Astrocyte (in vitro differentiated cells and primary cell): ENCODE measurements at places on chromosomes 6 and 20. TPM values are rescaled to one million over a fixed set of nuclear protein-coding genes. Genes with fewer than 3 reads are reported as not detected.

DNA sequence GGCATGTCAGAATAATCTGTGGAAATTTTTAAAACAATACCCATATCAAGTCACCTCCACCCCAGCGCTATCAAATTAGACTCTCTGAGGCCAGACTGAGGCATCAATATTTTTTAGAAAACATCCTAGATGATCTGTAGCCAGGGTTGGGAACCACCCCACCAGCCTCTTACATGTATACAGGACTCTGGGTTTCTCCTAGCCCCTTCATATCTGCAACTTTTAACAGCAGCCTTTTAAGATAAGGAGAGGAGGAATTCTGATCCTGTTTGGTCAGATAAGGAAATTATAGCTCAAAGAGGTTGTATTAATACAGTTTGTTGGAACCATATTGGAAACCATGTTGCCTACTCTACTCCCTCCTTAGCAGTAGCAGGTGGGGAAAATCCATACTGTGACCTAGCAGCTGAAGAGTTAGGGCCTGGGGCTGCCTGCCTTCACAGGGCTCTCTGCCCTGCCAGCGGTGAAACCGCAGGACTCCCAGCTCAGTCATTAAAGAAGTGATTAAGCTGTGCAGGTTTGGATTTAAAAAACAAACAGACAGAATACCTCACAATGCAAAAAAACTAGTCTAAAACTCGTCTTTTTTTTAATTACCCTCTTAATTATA is 30.0 kb downstream of the BRPF3 start:
- no peak for DNase-seq

GRCh38 chr6:4801491-4802110 is 25.4 kb downstream of the CDYL start:
- DNase-seq, result no peak

DNA sequence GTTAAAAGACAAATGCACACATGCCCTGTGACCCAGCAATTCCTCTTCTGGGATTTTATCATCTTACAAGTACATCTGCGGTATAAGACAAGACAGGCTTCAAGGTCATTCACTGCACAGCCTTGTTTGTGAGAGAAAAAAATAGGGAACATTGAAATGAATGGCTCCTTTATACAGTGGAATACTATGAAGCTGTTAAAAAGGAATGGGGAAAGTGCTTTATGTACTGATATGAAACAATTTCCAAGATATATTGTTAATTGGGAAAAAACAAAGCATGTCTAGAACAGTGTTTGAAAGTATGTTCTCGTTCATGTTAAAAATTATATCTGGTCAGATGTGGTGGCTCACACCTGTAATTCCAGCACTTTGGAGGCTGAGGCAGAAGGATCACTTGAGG is 25.4 kb downstream of the PDRG1 start:
- DNase-seq, result no peak

MRAP2 gene
- total RNA-seq, result 0.12 and 0.20 TPM in 2 replicates

- no peak for DNase-seq
Measured at GRCh38 chr20:62946918-62947317, 5.6 kb upstream of the SLC17A9 start.

BEND6 gene
- total RNA-seq, result 8.3 and 10.4 TPM in 2 replicates

DNA sequence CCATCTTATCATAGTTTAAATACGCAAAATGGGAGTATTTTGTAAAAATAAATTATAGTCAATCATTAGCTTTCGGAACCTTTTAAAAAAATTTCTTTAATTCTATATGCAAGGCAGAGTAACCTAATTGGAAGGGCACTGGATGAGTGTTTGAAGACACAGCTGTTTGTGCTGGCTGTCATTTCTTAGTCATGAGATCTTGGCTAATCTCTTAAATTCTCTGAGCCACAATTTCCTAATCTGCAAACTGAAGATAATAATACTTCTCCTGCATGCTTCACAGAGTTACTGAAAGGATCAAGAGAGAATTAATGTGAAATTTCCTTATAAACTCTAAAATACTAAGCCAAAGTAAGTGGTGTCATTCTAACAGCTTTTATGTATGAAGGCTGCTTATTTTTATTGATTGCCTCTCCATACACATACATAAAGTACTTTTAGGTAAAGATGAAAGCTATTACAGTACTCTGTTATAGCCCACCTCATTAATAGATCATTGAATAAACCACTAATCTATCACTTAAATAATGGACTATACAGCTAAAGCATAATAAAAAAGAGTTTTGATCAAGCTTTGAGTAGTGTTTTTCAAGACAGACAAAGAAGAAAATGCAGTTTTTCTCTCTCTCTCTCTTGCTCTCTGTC is 383.7 kb upstream of the IRAK1BP1 start:
- DNase-seq, result peak; percentile 10

DNA sequence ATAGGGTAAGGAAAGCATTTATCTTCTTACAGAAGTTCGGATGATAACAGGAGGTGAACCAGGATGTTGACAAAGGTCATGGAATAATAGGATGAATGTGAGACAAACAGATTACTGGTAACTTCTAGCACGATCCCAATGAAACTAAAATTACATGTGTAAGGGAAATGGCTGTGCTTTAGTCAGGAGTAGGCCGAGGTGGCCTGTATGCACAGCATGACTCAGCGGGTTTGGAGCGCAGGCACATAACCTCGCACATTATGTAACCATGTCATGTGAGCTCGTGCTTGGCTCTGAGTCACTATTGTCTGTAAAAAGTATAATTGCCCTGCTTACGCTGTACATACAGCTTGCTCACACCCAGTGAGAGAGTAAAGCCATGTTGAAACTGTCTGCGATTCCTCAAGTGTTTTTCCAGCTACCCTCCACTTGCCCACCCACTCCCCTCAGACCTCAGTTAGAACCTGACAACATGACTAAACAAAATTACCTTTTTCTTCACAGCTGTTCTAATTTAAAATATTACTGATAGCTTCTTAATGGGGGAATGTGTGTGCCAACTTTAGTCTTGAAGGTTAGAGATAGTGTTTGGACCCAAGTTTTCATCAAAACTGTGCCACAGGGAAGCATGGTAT is 8.2 kb downstream of the CYB5R4 start:
- peak; percentile 95 for DNase-seq
